ENCODE measurements at places on chromosomes 2 and 18. TPM values are rescaled to one million over a fixed set of nuclear protein-coding genes. Genes with fewer than 3 reads are reported as not detected.

DNA sequence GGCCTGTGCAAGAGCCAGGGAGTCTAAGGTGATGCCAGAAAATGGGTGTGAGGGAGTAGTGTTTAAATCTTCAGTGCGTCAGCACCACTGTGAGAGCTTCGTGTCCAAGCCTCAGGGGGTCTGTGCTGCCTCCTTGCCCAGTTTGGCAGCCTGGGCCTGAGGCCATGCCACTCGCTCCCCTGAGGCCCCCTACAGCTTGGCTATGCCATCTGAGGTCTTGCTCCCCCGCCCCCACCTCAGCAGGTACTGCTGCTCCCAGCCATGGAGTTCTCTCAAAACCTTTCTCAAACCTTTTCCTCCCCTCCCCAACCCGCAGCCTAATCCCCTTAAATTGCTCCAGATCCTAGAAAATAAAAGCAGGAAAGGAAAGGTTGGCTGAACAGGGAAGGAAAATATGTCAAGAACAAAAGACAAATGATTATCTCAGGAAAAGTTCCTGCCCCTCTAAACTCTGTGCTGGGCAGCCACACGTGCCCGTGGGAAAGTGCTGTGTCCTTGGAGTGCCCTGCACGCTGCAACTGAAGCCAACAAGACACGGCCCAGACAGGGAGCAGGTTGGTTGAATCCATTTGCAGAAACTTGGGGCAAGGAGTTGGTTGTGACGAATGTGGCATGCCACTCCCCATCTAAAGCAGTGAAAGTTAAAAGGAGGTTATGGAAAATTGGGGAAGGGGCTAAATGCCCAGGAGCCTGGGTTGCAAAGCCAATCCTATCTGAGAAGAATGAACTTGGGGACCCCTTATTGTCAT, 61.2 kb downstream of the ATOH8 start:
- DNase-seq: no peak
- H3K4me1 ChIP-seq: no peaks in the 10 kb centered on the region
- H3K36me3 ChIP-seq: no peaks in the 10 kb centered on the region
- H3K4me3 ChIP-seq: no peak overlapping the region
- H3K27ac ChIP-seq: no peak overlapping the region
- peaks cover 4% of the 10 kb centered on the region for H3K27me3 ChIP-seq

GNLY gene
- 143 TPM for total RNA-seq

COL4A3 gene
- total RNA-seq: not detected

ADNP2 gene
- 25.1 TPM for total RNA-seq

EN1 gene
- not detected for total RNA-seq

CPO gene
- total RNA-seq: not detected

DNA sequence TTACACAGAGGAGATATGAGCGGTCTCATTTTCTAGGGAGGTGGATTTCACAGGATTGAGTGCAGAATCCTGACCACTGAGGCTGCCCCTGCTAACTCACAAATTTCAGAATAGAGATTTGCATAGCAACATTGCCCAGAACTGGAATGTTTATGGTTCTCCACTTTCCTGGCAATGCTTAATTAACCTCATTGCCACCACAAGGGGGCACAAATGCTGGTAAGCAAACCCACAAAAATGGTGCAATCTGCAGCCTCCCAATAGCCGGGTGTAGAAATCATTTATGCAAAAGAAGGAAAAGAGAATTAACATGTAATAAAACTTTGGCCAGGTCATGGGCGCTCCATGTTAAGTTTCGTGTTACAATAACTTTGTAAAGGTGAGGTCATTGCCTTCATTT, 112.4 kb downstream of the CYRIA start:
- H3K36me3 ChIP-seq: no peaks in the 10 kb centered on the region
- peaks cover 7% of the 10 kb centered on the region for H3K27me3 ChIP-seq
- H3K27ac ChIP-seq: no peak overlapping the region
- no peaks in the 10 kb centered on the region for H3K4me1 ChIP-seq
- peak; percentile 7 for DNase-seq

DNA sequence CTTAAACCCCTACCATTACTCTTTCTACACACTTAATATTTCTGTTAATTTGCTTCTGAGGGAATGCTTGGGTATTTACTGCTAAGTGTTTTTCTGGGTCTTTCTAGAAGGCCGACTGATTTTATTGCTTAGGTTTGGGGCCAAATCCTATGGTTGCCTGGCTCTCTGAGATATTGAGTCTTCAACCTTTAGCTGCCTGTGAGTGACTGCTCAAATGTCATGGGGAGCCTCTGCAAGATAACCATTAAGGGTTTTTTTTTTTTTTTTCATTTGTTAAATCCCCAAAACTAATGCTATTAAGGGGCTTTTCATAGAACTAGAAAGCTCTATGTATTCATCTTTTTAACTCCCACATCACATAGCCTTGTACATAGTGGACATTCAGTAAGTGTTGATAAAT, 5.0 kb downstream of the OSBPL6 start:
- peaks cover 30% of the 10 kb centered on the region for H3K27me3 ChIP-seq
- H3K36me3 ChIP-seq: no peaks in the 10 kb centered on the region
- H3K27ac ChIP-seq: no peak overlapping the region
- peaks cover 6% of the 10 kb centered on the region for H3K4me1 ChIP-seq
- no peak overlapping the region for H3K4me3 ChIP-seq
- DNase-seq: no peak

DNA sequence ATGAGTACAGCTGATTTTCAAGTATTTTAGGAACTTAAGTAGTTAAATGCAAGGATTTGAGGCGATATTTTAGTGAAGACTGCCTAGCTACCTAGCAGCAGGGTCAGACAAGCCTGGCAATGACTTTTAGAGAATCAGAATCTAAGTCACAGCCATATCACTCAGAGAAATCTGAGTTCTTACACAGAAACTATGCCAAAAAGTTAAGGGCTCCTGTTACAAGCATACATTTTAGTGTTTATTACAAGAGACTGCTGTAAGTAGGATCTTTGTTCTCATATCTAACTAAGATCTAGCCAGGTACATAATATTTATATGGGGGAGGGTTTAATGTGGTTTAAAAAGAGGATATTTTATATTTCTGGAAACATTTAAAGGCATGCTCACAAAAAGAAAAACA, 37.5 kb downstream of the MAP4K3 start:
- no peak overlapping the region for H3K4me3 ChIP-seq
- no peaks in the 10 kb centered on the region for H3K27me3 ChIP-seq
- no peak for DNase-seq
- no peak overlapping the region for H3K27ac ChIP-seq
- H3K4me1 ChIP-seq: peaks cover 48% of the 10 kb centered on the region

DNA sequence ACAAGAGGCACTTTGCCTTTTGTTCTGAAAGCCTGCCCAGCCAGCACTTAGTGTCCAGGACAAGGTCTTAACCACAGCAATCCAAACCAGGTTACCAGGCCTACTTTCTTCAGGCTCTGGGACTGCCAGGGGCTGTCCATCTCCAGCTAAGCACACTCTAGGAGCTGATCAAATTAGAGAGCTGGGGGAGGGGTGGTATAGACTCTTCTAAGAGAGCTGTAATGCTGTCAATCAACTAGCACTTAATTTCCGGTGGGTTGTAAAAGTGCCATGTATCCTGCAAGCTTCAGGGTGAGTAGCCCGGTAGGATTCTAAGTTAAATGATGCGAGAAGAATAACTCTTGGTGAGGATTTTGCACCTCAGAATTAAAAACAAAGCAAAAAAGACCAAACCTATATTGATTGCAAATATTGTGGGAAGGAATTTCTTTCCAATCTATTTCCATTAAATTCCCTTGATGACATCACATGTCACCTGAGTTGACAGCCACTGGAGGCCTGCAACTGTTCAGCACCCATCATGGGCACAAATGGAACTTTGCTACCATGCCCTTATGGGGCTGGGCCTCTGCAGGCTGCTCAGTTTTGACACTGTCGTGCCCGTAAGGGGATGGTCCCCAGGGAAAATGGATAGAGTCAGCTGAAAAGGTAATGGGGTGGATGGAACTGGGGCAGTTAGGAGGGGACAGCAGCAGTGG, 8.7 kb upstream of the COX7A2L start:
- no peaks in the 10 kb centered on the region for H3K36me3 ChIP-seq
- no peak overlapping the region for H3K27ac ChIP-seq
- no peaks in the 10 kb centered on the region for H3K27me3 ChIP-seq
- no peak overlapping the region for H3K4me3 ChIP-seq

IL36G gene
- not detected for total RNA-seq

- no peaks in the 10 kb centered on the region for H3K27me3 ChIP-seq
- peaks cover 4% of the 10 kb centered on the region for H3K36me3 ChIP-seq
- no peak overlapping the region for H3K27ac ChIP-seq
- H3K4me3 ChIP-seq: no peak overlapping the region
Observed at GRCh38 chr2:204933735-204934374, 388.6 kb downstream of the PARD3B start.

DNA sequence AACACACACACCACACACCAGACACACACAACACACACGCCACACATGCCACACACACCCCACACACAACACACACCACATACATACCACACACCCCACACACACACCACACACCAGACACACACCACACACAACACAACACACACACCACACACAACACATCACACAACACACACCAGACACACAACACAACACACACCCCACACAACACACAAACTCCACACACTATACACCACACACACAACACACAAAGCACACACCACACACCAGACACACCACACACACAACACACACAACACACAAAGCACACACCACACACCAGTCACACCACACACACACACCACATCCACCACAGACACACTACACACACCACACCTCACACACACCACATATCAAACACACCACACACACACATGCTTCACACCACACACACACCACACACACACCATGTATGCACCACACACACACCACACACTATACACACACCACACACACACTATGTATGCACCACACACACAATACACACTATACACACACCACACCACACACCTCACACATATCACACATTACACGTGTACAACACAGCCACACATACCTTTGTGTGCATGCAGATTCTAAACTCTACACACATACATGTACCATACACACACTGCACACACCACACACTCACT, 72.2 kb downstream of the TMEM18 start:
- H3K27ac ChIP-seq: no peak overlapping the region
- H3K4me3 ChIP-seq: no peak overlapping the region
- no peaks in the 10 kb centered on the region for H3K36me3 ChIP-seq
- H3K4me1 ChIP-seq: peaks cover 11% of the 10 kb centered on the region
- no peak for DNase-seq
- no peaks in the 10 kb centered on the region for H3K27me3 ChIP-seq

GRCh38 chr2:234135750-234136221, 85.3 kb downstream of the SPP2 start:
- peaks cover 19% of the 10 kb centered on the region for H3K4me1 ChIP-seq
- peaks cover 6% of the 10 kb centered on the region for H3K27me3 ChIP-seq
- H3K36me3 ChIP-seq: no peaks in the 10 kb centered on the region
- H3K4me3 ChIP-seq: no peak overlapping the region

ZNF407 gene
- total RNA-seq: 11.9 TPM

GRCh38 chr2:120578576-120579352, 156.9 kb upstream of the GLI2 start:
- DNase-seq: no peak
- H3K27ac ChIP-seq: no peak overlapping the region
- H3K27me3 ChIP-seq: peaks cover 35% of the 10 kb centered on the region
- no peaks in the 10 kb centered on the region for H3K36me3 ChIP-seq
- H3K4me1 ChIP-seq: no peaks in the 10 kb centered on the region

GRCh38 chr2:212995920-212996319, 155.5 kb downstream of the IKZF2 start:
- H3K4me1 ChIP-seq: peaks cover 16% of the 10 kb centered on the region
- peak overlapping the region; percentile 51 for H3K27ac ChIP-seq
- peak overlapping the region; percentile 15 for H3K4me3 ChIP-seq
- H3K36me3 ChIP-seq: no peaks in the 10 kb centered on the region
- no peak for DNase-seq
- H3K27me3 ChIP-seq: no peaks in the 10 kb centered on the region

GRCh38 chr2:22035361-22035830, 911.6 kb downstream of the TDRD15 start:
- H3K4me3 ChIP-seq: no peak overlapping the region
- no peaks in the 10 kb centered on the region for H3K27me3 ChIP-seq
- H3K4me1 ChIP-seq: no peaks in the 10 kb centered on the region
- H3K36me3 ChIP-seq: peaks cover 1% of the 10 kb centered on the region

MYCN gene
- not detected for total RNA-seq

KCNS3 gene
- total RNA-seq: not detected

C2orf66 gene
- 0.38 TPM for total RNA-seq

CRYBA2 gene
- not detected for total RNA-seq

GRCh38 chr2:210496512-210496911, 20.0 kb upstream of the LANCL1 start:
- no peaks in the 10 kb centered on the region for H3K27me3 ChIP-seq
- no peaks in the 10 kb centered on the region for H3K36me3 ChIP-seq
- no peaks in the 10 kb centered on the region for H3K4me1 ChIP-seq
- no peak for DNase-seq
- no peak overlapping the region for H3K27ac ChIP-seq

DNA sequence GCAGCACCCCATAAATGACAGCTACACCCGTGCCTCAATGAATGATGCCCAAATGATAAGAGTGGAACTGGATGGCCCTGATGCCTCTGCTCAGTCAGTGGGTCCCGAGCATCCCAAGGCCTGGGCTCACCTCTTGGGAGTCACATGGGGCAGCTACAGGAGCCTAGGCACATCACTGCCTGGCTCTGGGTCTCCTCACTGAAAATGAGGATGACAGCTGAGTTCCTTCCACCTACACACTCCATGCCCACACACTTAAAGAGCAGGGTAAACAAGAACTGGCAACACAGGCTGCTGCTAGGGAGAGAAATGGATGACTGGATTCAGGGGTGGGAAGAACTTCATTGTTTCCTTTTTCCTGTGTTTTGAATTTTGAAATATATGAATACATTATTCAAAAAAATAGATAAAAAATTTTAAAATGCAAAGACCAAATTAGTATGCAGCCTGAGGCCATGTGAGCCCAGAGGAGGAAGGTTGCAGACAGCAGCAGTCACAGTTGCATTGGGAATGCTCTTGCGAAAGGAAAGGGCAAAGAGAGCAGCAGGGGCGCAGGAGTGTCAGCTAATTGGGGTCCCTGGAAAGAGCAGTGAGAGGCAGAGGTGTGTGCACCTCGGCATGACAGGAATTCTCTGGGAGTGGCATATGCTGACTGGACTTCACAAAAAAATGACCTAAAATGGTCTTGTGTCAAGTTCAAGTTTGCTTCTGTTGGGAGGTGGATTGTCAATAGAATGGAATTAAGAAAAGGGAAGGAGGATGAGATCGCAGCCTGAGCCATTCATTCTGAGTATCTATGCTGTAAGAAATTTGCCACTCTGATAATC, 327.1 kb downstream of the CELF4 start:
- peaks cover 2% of the 10 kb centered on the region for H3K4me1 ChIP-seq
- no peak for DNase-seq
- peaks cover 13% of the 10 kb centered on the region for H3K27me3 ChIP-seq
- H3K27ac ChIP-seq: no peak overlapping the region
- no peaks in the 10 kb centered on the region for H3K36me3 ChIP-seq

SLC5A7 gene
- total RNA-seq: not detected
